CD4-positive, CD25-positive, alpha-beta regulatory T cell (primary cell): ENCODE measurements at places on chromosomes 5 and 9.

GRCh38 chr9:16136961-16137360 lies 584.1 kb downstream of the CCDC171 start:
- no peak for DNase-seq

GRCh38 chr5:57209316-57210040 lies 35.6 kb downstream of the GPBP1 start:
- no peak for DNase-seq

GRCh38 chr9:88949425-88949824 lies 41.8 kb upstream of the S1PR3 start:
- no peak for DNase-seq

DNA sequence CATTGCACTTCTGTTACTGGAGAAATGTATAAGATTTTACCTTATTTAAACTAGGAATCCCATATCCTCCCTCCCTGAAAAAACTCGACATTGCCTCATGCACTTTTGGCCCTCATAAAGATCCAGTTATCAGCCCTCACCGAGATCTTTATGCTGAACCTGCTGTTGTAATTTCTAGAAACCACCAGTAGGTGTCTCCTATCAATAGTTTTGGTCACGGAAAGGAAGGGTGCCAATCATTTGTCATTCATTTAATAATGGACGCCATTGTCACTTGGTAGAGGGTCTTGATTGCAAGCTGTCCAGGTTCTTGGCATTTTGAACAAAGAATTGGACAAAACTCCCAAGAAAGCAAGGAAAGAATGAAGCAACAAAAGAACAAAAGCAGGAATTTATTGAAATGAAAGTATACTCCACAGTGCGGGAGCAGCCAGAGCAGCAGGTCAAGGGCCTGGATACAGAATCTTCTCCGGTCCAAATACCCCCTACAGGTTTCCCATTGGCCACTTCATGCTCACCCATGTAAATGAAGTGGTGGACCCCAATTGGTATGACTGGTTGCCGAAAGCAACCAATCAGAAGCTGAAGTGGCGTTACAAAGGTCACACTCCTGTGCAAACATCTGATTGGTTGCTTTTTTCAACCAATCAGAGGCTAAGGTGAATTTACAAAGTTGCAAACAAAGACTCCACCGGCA lies 524.3 kb downstream of the PSAT1 start:
- DNase-seq: peak; percentile 27

DNA sequence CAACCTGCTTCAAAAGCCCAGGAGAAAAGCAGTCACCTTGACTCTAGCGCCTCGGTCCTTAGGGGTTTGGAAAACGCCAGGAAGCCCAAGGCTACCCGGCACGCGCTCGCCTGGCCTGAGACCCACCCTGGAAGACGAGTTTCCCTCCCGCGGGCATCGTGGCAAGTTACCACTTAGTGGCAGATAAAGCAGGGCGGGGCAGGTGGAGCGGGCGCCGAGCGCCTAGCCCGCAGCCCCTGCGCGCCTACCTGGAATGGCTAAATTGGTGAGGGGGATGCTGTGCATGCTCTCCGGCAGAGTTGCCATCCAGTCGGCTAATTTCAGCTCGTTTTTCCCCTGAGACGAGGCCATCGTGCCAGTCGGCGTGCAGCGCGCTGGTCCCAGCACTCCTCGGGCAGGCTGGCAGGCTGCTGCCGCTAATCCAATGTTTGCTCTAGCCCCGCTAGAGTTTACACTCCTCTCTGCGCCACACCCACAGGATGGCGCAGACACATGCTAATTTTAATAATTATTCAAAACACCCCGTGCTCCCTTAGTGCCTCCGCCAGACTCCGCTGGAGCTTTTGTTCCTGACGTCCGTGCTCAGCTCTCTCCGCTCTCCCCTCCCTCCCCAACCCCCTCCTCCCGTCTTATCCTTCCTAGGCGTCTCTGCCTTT lies at the start of gene PLCXD3:
Gene PLCXD3 (minus strand): TSS at position 426 of the 656 bp plus-strand sequence. CDS start 75 bp downstream, at position 351.
- DNase-seq: no peak

DNA sequence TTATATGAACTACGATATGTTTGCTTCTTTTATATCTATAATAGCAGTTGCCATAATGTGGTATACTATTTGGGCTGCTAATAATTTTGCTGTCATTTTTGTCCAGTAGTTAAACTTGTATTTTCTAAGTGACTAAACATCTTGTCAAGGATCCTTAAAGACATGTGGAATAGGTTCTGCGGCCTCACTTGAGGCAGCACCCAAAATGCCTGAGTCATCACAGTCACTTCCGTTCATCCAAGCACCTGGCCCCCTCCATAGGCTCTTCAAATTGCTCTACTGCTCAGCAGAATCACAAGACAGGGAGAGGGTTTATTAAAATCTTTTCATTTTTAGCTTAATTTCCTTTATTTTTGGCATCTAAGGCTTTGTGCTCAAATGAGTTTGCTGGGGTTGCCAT lies 259.1 kb downstream of the AOPEP start:
- DNase-seq: no peak

GRCh38 chr9:127530206-127530941 lies 79.1 kb downstream of the LRSAM1 start:
- DNase-seq: no peak

GRCh38 chr9:28082671-28083070 lies 509.4 kb upstream of the C9orf72 start:
- DNase-seq: no peak

GRCh38 chr5:77563475-77563874 lies 71.4 kb upstream of the WDR41 start:
- DNase-seq: no peak

GRCh38 chr5:111299067-111299481 lies 74.9 kb downstream of the CAMK4 start:
- DNase-seq: peak; percentile 13

GRCh38 chr9:21747175-21747574 lies 55.3 kb upstream of the MTAP start:
- no peak for DNase-seq

GRCh38 chr5:64637837-64638443 lies 52.4 kb upstream of the SHISAL2B start:
- DNase-seq: no peak

- peak; percentile 45 for DNase-seq
Measured at GRCh38 chr9:123234853-123235252, 33.5 kb downstream of the STRBP start.

GRCh38 chr5:151182524-151182900 lies 24.9 kb upstream of the ANXA6 start:
- no peak for DNase-seq

DNA sequence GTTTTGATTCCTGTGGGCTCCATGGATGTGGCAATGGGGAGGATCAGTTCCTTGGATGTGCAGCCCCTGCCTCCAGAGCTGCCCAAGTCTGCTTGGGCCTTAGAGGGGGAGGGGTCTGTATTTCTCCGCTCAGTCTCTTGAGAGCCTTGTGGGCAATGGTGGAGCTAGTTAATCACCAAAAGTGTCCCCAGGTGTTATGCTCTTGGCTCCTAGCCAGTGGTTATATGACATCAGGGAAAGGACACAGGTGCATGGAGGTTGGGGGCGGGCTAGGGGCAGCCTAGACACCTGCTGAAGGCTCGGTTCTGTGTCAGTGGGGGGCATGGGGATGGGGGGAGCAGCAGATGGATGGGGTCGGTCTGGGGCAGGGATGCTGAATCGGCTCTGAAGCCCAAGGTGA lies 12.4 kb upstream of the ARAP3 start:
- no peak for DNase-seq

DNA sequence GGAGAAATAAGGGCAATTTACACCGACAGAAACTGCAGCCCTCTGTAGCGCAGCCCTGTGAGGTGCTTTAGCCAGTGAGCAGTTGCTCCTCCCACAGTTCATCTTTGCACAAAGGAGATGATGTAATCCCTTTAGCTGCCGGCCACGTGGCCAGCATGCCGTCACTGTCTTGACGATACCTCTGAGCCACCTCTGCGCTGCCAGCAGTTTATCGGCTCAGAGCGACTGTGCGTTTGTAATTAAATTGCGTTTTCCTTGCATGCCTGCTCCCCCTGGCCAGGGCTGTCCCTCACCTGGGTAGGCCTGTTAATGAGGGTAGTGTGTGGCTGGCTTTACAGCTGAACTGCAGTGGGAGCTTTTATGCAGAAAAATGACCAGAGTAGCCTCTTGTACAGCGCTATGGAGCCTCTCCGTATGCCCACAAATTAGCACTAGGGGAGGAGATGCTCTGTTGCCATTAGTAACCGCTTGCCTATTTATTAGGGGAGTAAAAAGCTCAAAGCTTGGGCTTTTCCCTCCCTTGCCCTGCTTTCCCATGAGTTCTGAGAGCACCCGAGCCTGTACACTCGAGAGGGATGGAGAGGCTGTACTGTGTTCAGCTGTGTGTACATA lies 107.0 kb downstream of the TRIO start:
- no peak for DNase-seq

DNA sequence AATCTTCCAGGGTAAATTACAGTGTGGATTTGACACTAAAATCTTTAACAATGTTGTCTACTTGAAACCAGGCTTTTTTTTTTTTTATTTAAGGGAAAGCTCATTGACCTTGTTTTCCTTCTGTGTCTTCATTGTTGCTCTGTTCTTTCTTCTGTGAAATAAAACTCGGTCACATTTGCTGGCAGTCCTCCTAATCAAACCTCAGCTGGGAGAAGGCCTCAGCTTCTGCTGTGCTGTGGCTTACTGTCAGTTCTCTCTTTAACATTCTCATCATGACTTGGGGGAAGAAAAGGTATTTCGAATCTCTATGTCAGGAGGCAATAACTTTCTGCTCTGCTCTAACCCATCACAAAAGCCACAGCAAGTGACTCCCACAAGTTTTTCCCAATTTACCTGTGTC lies 268.9 kb downstream of the ZNF608 start:
- DNase-seq: no peak

DNA sequence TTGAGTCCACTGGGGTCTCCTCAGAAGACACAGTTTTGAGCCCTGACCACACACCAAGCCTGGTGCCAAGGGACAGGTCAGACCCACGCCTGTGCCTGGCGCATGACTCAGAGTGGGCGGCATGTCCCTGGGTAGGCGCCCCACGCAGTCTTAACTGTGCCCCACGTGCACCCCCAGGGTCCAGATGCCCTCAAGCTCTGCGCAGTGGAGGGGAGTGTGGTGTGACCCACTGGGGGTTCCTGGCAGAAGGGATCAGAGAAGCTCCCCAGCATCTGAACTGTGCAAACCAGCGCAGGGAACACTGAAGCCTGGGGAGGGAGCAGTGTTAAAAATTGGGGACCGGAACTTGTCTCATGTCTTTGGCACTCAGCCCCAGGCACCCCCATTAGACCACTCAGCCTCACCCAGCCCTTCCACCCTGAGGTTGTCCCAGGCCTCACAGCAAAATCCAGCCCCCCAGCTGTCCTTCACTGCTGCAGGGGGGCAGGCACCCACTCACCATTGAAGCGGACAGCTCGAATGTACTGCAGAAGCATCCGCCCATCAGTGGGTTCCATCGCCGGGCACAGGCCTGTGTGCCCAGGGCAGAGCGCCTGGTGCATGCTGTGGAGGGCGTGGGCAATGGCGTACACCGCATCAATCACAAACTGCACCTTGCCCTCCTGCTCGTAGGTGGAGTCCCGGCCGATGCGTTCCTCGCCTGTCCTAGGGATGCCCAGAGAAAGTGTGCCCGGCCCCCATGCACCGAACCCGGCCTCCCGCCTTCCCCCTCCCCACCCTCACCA lies 6.5 kb downstream of the GRM6 start:
- no peak for DNase-seq

GRCh38 chr9:69155341-69156030 lies 18.6 kb upstream of the TJP2 start:
- DNase-seq: no peak

DNA sequence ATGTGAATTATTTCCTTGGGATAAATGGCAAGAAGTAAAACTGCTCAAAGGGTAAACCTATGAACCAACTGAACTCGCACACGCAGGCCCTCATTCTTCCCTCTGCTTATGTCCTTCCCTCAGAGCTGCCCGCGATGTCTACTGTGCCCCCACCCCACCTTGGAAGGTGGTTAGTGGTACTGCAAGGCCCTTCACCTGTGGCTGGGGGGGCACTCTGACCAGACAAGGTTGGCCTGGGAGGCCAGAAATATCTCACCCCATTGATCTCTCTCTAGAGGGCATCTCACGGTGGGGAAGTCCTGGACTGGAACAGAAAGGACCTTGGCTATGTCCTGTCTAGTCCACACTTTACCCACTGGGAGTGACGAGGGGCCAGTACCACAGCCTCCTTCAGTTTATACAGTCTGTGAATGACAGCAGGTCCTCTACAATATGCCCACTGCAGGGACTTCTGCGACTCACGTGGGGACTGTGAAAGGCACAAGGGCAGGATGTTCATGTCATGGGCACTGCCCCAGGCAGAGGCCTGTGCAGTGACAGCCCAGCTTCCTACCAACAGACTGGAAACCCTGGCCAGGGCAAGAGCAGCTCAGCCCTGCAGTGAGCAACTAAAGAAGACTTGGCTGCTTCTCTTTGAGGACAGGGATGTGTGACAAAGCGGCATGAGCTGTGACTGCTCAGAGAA lies 56.8 kb upstream of the SYNPO start:
- no peak for DNase-seq

GRCh38 chr5:109566361-109566760 lies 123.4 kb upstream of the MAN2A1 start:
- no peak for DNase-seq

DNA sequence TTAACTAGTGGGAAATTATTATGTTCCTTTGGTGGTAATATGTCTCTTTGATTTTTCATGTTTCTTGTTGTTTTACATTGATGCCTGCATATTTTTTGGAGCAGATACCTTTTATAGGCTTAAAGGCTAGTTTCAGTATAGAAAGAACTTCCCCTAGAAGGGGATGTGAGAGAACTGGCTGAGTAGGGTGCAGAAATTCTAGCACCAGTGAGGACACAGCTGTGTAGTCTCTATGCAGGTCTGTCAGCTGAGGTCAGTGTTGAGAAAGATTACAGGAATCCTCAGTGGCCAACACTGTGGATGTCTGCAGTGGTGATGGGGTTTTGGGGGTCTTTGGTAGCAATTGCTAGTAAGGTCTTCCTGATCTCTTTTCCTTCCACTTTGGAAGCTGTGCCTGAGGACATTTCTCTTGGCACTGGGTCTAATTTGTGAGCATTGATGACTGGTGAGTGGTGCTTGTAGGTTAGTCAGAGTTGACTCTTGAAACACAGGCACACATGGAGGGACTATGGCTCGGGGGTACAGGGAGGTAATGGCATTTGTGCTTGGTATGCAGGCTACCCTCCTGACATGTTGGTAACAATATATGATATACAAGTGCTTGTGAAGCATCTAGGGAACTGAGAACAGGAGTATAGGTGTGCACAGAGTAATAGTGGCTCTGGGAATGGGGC lies 221.4 kb downstream of the SPATA31D1 start:
- DNase-seq: no peak

DNA sequence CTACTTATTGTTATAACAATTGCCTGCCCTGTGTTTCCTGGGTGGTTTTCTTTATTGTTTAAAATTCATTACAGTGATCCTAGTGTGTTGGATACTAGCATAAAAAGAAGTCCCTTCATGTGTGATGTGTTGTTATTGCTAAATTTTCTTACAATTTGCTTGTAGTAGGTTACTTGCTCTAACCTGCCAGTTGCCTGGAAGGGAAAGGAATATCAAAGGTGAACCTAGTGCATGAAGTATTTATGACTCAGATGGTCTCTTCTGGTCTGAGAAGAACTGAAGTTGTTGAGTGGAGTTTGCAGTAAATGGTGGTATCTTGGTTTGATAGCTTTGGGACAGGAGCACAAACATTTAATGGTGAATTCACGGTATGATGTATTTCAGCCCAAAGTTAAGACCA lies 58.0 kb downstream of the SH3GL2 start:
- no peak for DNase-seq
